ENCODE measurements at places on chromosomes 6 and 20. TPM values are rescaled to one million over a fixed set of nuclear protein-coding genes. Genes with fewer than 3 reads are reported as not detected.

- DNase-seq, result no peak
These were observed 517.6 kb upstream of the SOX4 start for GRCh38 chr6:21075986-21076385.

JAG1 gene
- total RNA-seq, result 0.11 TPM

DNA sequence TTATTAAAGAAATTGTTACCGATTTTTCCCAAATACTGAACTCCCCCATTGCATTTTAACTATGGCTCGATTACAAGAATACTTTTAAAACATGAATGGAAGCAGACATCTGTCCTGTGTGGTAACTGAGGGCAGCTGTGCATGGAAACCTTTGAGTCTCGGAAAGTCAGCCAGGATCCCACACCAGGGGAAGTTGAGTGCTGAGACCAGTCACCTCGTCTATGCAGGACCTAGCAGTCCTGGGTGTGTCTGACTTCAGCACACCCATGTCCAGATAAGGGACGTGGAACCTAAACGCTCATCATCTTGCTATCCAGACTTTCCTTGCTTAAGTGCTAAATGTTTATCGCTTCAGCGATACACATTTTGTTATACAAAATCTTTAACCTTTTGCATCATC, 6.1 kb downstream of the RIN2 start:
- DNase-seq, result no peak

GRCh38 chr20:38604873-38605303, 3.3 kb downstream of the ARHGAP40 start:
- DNase-seq, result no peak

DNA sequence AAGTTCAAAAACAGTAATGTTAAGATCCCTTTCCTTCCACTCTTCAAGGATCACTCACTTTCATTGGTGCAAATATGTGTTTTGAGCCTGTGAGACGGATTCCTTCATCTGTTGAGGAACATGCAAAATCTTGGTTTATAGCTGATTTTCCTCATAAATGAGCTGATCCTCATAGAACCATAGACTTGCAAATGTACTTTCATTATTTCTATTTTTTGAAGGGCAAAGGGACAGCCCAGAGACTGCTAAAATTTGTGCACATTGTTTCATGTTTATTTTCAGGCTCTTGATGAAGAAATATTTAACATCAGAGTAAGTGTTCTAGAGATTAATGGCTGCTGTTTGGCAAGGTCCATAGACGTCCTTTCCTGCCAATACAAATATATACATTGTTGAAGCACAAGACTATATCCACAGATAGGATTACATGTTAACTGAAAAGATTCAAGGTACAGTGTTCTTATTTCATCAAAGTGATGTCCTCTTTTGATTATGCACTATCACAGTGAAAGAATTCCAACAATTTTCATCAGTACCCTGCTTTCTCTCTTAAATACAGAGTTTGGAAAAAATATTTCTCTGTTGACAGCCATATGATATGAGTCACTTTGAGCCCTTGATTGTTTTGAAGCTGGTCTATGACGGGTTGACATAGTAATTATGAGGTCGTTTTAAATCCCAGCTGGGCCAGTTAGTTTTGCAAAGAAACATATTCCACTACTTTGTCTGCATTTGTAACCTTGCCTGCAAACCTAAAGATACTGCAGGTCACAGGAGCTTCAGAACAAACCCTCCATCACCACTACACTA, 95.7 kb downstream of the FILIP1 start:
- DNase-seq, result no peak

DNA sequence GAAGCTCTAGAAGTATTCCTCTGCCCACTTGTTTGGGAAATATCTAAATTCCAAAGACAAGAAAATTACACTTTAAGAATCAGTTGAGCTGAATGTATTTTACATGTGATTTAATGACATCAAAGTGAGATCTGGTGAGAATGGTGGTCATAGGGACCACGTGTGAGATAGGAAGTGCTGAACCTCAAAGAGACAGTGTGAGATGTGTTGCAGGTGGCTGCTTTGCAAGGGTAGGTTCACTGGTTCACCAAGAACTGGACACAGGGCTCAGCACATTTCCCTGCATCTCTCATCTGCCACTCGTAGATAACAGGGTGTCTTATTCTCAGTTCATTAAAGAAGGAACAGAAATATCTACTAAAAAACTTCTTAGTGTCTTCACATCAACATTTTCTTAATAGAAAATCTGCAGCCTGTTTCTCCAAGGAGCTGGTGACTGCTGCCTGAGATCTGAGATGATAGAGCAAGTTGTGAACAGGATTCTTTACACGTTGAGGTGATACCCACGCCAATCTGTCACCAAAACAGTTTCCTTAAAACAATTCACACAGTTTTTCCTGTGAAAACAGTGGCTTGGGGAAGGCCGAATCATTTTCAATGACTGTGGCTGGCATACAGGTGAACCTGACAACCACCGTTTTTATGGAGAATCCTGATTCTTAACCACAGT, 7.2 kb downstream of the CCR6 start:
- DNase-seq, result no peak

GABBR1 gene
- 8.8 TPM for total RNA-seq

DNA sequence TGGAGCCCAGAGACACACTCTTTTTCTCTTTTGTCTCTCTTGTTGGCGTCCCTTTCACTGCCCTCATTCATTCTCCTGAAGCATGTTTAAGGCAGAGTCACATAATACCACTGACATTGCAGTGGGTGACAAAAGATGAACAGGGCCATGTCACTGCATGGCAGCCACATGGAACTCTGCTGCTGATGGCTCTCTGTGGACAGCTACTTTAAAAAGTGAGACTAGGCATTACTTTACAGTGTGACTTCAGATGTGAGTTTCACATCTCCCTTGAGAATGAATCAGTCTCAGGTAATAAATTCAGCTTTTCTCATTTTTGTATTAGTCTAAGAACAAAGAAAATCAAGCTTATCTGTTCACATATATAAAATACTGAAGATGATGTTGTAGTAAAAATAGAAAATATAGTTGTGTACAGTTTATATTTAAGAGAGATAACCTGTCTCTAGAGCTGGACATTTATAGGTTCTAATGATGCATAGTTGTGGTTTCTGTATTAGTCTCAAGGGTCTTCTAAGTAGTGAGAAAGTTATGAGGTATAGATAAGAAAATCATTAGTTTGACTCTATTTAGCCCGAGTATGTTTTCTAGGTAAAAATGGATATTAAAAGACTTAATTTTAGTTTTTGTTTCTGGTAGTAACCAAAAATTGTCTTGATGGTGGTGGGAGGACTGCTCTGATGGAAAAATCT, 6.1 kb downstream of the MRS2 start:
- DNase-seq, result no peak

MRPS26 gene
- 89.8 TPM for total RNA-seq

DNA sequence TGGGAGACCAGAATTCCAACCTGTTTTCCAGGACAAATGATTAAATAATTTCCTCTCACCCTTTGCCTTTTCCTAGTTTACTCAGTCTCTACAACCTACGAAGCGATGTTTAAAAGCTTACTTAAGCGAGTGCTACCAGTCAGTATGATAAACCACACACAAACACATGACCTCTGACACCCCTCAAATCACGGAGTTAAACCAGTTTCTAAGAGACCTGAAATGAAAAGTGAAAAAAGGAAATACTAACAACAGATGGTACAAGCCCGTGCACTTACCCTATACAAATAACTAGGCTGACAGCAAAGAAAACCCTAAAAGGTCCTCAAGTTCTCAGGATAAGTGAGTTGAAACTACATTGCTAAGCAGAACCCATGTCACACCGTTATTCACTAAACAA, 7.7 kb downstream of the TNFRSF21 start:
- no peak for DNase-seq

MPIG6B gene
- total RNA-seq, result not detected

DNA sequence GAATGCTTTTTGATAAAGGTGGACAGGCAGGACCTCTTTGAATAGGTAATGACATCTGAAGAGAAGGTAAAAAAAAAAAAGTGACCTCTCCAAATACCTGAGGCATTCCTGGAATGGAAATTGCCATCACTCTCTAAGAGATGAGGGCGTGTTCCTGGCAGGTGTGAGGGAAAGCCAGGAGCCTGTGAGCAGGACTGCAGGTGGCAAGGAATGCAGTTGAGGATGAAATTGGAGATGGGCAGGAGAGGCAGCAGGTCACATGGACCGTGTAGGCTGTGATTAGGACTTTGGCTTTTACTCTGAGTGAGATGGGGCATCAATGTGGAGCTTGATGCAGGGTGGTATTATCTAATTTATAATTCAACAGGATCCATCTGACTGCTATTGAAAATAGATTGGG, 227.4 kb downstream of the LRFN2 start:
- no peak for DNase-seq

- no peak for DNase-seq
These were observed 36.5 kb upstream of the HLA-G start for GRCh38 chr6:29791162-29791561.

- no peak for DNase-seq
These were observed 406.5 kb downstream of the BTBD9 start for GRCh38 chr6:38233161-38233791.

DNA sequence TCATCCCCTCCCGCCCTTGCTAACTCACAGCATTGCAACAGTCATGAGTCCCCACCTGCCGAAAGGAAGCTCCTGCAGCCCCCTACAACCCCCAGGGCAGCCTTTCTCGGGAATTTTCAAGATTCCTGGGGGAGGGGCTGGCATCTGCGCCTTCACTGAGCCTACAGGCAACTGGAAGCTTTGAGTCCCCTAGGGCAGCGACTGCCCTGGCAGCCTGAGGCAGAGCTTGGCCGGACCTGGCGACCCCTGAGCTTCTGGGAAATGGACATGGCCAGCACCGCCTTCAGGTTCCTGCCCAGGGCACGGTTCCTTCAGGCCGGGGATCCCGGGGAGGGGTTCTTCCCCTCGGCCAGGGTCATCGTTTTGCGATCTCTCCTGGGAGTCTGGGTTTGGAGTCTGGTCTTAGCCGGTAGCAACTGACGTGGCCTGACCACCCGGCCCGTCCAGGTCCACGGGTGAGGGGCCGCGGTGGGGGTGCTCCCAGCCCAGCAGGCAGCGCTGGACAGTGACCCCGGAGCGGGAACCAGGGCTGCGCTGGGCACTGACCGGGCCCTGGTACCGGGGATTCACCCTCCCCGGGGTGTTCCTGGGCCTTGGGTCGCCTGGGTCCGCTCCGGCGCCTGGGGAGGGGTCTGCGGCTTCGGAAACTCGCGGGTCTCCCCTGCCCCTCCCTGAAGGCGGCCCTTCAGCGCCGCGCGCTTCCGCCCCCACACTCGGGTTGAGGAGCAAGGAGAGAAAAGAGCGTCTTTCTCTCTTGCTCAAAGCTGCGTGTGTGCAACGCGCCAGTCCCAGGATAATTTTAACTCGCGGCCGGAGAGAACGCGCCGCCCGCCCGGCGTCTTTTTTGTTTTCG, 593 bp upstream of the COL9A3 start:
- DNase-seq, result no peak

DNA sequence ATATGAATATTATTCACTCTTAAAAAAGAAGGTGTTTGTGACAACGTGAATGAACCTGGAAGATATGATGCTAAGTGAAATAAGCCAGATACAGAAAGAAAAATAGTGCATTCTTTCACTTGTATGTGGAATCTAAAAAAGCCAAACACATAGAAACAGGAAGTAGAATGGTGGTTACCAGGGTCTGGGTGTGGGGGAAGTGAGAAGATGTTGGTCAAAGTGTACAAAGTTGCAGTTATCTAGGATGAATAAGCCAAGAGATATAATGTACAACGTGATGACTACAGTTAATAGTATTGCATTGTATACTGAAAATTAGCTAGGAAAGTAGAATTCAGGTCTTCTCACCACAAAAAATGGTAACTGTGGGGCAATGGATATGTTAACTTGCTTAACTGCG, 151.1 kb upstream of the HCRTR2 start:
- DNase-seq, result no peak

DNA sequence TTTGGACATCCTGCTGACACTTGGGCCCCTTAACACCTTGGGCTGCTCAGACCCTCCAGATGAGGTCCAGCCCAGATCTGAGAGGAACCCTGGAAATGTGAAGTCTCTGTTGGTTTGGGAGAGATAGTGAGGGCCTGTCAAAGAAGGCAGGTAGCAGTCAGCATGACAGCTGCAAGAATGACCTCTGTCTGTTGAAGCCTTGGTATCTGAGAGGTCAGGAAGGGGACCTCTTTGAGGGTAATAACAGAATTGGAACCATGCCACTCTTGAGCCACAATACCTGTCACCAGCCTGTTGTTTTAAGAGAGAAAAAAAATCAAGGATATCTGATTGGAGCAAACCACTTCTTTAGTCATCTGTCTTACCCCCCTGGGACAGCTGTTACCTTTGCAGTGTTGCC, 4.2 kb downstream of the SYS1 start:
- no peak for DNase-seq

TFAP2B gene
- total RNA-seq, result not detected

DNA sequence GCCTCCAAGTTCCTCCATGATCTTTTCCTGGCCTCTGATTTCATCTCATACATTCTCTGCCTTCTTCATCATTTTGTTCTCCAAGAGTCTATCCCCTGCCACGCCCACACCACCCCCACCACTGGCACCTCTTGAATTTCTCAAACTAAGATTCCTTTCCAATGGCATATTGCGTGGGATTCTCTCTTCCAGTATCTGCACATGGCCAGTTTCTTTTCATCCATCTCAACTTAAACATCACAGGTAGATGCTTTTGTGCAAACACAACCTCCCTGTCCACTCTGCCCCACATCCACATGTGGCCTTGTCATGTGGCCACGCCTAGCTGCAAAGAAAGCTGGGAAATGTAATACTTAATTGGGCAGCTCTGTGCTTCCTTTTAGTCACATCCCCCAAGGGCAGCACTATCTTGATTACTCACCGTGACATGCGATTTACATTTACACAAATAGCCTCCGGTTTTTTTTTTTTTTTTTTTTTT, 33.4 kb upstream of the ZMYND8 start:
- DNase-seq, result no peak

SLC35D3 gene
- total RNA-seq, result not detected

SRMS gene
- total RNA-seq, result not detected

PDYN gene
- not detected for total RNA-seq

BAG2 gene
- 10.2 TPM for total RNA-seq

- DNase-seq, result no peak
These were observed 312.7 kb downstream of the LAMA2 start for GRCh38 chr6:129195643-129196042.

DNA sequence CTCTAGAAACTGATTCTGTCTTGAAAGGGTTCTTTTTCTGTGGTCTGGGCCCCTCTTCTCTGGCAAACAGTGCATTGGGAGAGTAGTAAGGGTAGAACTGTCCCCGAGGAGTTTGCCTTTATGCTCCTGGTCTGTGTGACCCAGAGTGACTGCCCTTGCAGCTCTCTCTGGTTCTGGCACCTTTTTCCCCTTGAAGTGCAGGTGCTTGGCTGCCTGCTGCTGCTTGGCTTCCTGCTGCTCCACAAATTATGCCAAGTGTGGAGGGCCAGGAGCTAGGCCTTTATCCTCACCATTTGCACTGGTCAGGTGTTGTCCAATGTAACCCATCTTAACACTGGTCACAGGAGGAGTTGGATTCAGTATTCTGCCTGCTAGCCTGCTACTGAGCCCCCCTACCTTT, 11.2 kb downstream of the KIZ start:
- no peak for DNase-seq

LAMA4 gene
- total RNA-seq, result not detected

GRCh38 chr6:15744818-15745402, 82.1 kb upstream of the DTNBP1 start:
- no peak for DNase-seq

GRCh38 chr6:129641344-129641743, 68.6 kb downstream of the ARHGAP18 start:
- DNase-seq, result no peak

GRCh38 chr6:17890309-17890708, 97.1 kb downstream of the KIF13A start:
- no peak for DNase-seq

TNFAIP3 gene
- 298 TPM for total RNA-seq

CLDN20 gene
- not detected for total RNA-seq

GRCh38 chr20:49484180-49485140, 2.0 kb upstream of the KCNB1 start:
- DNase-seq, result peak; percentile 45

- DNase-seq, result no peak
These were observed 7.0 kb downstream of the UQCC1 start for GRCh38 chr20:35404614-35405259.

All from CD8-positive, alpha-beta memory T cell (primary cell).